NCI-H2029 treated with DMSO at 0.1 percent for 48 hours (cell line): ENCODE measurements at places on chromosomes 6 and 20.

DNA sequence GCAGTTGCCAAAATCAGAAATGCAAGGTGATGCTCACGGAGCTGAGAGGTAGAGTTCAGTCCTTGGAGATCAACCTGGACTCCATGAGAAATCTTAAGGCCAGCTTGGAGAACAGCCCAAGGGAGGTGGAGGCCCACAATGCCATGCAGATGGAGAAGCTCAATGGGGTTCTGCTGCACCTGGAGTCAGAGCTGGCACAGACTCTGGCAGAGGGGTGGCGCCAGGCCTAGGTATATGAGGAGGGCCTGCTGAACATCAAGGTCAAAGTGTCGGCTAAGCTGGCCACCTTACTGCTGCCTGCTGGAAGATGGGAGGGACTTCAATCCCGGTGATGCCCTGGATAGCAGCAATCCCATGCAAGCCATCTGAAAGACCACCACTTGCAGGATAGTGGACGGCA lies 23.9 kb upstream of the FUT9 start:
- no peak for DNase-seq

DNA sequence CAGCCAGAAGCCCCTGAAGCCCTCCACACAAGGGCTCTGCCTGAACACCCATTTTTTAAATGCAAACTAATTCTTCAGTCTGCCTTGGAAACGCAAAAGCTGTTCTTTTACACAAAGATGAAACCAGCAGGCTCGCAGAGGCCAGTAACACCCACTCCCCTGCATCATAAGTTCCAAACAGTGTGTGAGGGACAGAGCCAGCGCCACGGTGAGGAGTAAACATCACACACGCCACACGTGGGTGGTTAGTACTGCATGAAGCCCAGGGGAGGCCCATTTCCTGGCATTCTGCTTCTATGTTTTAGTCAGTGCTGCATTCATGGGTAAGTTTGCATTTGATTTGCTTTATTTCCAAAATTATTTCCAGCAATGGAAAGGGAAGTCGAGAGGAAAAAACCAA lies 217.7 kb upstream of the RIN2 start:
- no peak for DNase-seq

DNA sequence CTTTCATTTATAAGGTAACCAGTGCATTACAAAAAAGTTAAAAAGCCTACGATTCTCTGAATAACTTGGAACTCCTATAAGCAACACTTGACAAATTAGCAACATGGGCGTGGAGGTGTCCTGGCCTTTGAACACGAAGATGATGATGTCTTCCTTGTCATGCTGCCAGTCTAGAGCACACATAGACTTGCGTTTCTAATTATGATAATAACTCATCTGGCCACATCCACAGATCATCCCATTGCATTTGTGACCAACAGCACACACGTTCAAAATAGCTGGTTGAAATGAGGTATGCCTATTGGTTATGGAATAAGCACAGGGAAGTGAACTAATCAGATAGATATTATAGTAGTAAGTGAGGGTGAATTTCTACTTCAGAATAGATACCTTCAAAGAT lies 608.9 kb downstream of the PRKN start:
- no peak for DNase-seq

DNA sequence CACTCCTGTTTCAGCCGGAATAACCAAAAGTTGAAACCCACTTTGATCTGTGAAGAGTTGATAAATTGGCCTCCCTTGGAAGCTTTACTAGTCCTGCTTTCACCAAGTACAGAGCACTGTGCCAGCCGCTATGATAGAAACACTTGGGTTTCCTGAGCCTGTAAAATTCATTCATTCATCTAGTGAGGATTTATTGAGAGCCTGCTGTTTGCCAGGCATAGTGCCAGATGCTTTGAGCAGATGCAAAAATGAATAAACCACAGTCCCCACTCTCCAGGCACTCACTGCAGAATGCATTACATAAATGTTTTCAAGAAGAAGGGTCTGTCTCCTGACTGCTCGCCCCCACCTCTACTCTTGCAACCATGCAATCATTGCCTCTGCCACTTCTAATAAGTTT lies 25.3 kb upstream of the TMEM217 start:
- DNase-seq, result no peak

- DNase-seq, result no peak
These were observed at the start of gene GPLD1 for GRCh38 chr6:24489470-24489869. Gene GPLD1, minus strand, starts transcription at chr6:24489578. Its CDS starts 67 bp downstream, at chr6:24489511.

- no peak for DNase-seq
These were observed 25.8 kb downstream of the ROS1 start for GRCh38 chr6:117399924-117400323.

DNA sequence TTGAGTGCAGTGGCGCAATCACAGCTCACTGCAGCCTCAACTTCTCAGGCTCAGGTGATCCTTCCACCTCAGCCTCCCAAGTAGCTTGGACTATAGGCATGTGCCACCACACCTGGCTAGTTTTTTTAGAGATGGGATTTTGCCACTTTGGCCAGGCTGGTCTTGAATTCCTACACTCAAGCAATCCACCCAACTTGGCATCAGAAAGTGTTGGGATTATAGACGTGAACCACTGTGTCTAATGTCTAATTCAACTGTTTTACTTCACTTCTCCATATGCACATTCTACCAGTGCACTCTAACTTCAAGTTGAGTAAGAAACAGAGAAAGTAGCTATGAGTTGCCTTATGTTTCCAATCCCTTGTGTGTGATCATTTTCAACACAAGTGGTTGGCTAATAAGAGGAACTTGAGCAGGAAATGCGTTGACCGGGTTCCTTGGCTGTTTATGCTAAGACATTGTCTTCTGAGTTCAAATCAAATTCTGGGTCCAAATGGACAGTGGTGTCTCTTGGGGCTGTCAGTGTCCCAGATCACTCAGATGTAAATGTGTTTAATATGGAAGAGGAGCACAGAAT lies 23.9 kb downstream of the ZNF337 start:
- no peak for DNase-seq

DNA sequence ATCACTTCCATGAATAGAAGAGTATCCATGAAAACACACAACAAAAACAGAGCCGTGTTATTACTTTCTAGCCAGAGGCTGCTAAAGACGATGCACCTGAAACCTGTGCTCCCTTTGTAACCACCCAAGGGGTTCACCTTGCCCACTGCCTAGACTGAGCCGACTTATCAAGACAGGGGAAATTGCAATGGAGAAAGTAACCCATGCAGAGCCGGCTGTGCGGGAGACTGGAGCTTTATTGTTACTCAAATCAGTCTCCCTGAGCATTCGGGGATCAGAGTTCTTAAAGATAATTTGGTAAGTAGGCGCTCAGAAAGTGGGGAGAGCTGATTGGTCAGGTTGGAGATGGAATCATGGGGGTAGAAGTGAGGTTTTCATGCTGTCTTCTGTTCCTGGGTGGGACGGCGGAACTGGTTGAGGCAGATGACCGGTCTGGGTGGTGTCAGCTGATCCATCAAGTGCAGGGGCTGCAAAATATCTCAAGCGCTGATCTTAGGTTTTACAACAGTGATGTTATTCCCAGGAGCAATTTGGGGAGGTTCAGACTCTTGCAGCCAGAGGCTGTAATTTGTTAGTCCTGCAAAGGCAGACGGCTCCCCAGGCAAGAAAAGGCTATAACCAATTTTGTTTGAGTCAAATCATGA lies 366.6 kb downstream of the PREX1 start:
- no peak for DNase-seq

GRCh38 chr20:36574366-36575135 lies 1.2 kb downstream of the TGIF2 start:
- DNase-seq, result no peak

GRCh38 chr6:161003336-161003735 lies 11.8 kb downstream of the MAP3K4 start:
- no peak for DNase-seq

GRCh38 chr6:63805808-63806572 lies 170.4 kb downstream of the PHF3 start:
- no peak for DNase-seq

DNA sequence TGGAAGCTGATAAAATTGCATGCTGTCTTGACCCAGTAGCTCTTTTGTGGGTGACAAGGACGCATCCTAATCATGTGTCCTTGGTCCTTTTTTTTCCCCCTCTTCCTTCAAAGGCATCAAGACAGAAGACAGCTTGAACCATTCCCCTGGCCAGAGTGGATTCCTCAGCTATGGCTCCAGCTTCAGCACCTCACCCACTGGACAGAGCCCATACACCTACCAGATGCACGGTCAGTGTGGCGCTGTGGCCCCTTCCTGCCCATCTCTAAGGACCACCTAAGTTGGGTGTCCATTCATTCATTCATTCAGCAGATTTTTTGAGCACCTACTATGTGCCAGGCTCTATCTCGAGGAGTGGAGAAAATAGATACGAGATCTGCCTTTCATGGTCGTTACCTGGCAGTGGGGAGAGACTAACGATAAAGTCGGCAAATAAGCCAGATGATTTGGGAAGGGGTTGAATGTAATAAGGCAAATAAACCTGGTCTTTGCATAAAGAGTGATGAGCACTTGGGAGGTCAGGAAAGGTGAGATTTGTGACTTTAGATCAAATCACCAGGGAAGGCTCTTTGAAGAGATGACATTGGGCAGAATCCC lies 121.5 kb downstream of the EYA2 start:
- no peak for DNase-seq

GRCh38 chr6:134238006-134238405 lies 79.9 kb downstream of the SGK1 start:
- DNase-seq, result no peak
